ENCODE measurements at places on chromosomes 1 and 21.
A peak's percentile ranks its signal among the peaks of the same experiment; 100 is the strongest.

- no peak for DNase-seq
Measured at GRCh38 chr21:46550116-46550941, 54.6 kb downstream of the S100B start.

GRCh38 chr1:116826818-116827606 lies 72.8 kb downstream of the CD2 start:
- DNase-seq: no peak

DNA sequence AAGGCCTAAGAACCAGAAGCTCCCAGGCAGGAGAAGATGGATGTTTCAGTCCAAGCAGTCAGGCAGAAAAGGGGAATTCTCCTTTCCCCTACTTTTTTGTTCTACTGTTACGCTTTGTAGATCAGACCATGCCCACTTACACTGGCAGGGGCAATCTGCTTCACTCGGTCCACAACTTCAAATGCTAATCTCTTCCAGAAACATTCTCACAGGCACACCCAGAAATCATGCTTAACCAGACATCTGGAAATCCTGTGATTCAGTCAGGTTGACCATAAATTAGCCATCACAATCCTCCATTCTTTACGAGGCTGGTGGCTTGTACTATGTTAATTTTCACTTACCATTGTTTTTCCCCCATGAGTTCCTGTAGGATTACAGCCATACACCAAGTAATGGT lies 23.8 kb upstream of the IL10 start:
- no peak for DNase-seq

DNA sequence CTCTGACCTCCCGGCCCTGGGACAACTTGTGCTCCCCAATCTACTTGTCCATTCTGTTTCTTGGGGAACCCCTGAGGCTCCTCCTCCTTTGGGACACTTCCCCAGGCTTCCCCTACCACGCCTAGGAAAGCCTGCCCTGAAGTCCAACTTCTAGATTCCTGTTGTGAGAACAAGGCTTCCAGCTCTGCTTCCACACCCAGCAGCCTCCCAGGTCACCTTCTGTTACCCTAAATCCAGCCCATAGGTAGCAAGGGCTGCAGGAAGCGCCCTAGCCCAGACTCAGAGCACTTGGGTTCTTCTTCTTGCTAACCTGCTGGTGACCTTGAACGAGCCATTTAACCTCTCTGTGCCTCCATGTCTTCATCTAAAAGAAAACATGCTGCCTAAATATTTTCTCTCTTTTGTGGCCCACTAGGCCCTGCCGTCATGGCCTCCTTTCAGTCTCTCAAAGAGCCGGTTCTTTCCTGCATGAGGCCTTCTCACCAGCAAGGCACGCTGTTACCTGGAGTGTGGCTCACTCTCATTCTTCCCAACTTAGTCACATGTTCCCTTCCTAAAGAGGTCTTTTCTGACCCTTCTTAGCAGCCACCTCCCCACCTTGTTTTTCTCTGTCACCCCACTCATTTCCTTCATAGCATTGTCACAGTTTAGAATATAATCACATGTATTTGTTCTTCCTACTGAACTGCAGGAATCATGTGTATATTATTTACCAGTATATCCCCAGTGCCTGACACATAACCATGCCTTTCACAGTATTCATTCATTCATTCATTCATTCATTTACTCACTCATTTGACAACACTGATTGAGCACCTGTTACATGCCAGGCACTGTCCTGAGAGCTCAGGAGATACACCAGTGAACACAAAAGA lies 1.4 kb downstream of the CAPN2 start:
- peak; percentile 15 for DNase-seq

Data from SW 1271 (cell line).